ENCODE measurements at places on chromosomes 11 and 22.

DNA sequence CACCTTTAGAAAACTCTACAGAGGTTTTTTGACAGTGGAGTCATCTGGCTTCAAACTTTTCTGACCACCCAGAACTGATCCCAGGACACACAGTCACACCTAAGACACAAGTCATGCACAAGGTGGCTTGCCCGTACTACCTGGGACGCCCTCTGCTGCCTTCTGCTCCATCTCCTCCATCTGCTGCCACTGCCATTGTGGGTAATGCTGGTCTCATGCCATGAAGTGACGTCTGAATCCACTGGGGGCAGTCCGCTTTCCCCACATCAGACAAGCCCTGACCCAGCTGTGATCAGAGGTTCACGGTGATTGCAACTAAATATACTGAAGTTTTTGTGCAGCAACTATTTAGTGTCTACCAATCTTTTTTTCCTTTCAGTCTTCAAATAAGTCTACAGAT, 5.4 kb upstream of the NDUFS8 start:
- DNase-seq = peak; percentile 67

DNA sequence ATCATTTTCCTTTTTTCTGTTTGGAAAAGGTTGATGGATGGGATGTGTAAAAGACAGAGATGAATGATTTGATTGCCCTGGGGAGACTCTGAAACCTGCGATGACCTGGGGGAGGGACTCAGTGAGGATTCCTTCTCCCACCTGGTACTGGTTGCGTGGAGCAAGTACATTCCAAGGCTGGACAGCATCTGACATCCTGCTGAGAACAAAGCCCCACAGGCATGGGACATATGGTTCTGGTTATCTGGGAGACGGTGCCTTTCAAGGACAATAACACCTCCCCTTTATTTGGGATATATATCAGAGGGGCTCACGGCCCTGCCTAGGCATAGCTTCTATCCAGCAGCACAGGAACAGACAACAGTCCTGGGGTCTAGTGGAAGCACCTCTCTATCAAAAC, 527.8 kb downstream of the METTL15 start:
- no peak for DNase-seq

DNA sequence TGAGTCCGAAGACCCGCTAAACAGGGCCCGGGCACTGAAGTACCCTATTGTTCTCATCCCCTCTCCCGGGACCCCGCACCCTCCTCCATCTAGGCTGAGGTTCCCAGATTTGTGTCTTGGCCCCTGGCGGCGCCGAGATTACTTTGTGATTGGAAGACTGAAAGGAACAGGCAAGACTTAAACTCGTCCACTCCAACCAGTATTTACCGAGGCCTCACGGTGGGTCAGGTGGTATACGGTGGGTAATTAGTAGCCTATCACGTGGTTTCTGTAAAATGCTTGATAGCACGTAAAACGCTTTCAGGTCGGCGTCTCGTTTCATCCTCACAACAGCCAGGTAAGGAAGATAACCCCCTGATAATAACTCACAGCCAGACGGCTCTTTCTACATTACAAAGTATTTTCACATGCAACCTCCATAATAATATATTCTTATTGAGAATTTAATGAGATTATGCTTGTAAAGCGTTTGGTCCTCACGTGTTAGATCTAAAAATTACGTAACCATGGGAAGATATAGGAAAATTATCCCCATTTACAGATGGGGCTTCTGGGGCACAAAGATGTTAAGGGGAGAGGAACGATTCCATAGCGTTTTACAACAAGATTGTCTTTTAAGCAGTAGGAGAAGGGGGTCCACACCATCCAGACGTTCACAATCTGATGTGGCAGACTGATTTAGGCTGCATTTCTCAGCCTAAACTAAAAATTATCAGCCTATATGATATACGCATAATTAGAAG, 642 bp upstream of the PIK3C2A start:
- DNase-seq = peak; percentile 83

GRCh38 chr11:9808943-9809342, 145.1 kb downstream of the SWAP70 start:
- no peak for DNase-seq

DNA sequence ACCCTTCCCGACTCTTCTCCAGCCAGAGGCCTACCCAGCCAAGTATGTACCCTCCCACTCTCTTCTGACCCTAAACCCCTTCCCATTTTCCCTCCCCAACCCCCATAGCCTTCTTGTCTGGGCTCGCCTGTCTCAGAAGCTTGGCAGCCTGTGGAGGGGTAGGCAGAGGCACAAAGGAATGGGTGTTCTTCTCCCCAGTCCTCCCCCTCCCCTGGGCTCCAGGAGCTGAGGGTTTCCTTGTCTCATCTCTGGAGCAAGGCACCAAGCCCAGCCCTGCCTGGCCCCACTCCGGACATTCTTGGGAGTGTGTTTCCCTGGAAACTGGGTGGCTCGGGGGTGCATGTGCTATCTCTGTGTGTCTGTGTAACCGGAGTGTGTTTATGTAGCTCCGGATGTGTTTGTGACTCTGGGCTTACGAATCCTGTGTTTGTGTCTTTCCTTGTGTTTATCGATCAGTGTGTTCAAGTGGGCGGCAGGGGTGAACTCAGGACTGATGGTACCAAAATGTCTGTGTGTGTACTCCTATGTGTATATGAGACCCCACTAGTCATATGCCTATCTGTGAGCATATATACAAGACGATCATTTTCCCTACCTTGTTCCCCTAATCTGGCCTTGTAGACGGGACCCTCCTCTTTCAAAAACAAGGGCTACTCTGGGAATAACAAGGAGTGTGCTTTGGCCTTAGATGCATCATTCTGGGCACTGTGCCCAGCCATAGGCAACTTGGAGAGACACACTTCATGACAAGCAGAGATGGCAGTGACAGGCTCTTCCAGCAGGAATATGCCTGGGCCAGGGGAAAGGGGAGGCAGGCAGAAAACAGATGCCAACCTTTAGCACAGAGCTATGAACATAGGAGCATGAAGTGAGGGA, 10.9 kb downstream of the PHLDB1 start:
- no peak for DNase-seq

DNA sequence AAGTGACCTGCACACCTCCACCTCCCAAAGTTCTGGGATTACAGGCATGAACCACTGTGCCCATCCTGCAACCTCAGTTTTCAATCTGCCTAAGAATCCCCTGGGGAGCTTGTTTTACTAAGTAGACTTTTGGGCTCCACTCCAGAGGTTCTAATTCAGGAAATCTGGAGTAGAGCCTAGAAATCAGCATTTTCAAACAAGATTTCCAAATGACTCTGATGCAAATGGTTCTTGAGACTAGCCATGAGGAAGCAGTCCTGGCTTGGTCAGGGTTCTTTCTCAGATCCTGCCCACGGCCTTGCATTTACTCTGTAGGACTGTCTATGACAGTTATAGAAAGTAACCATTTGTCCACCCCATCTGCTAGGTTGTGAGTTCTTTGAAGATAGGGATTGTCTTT, 1.6 kb upstream of the KCNE3 start:
- DNase-seq = no peak

GRCh38 chr22:48950151-48950915, 877.3 kb downstream of the BRD1 start:
- no peak for DNase-seq

DNA sequence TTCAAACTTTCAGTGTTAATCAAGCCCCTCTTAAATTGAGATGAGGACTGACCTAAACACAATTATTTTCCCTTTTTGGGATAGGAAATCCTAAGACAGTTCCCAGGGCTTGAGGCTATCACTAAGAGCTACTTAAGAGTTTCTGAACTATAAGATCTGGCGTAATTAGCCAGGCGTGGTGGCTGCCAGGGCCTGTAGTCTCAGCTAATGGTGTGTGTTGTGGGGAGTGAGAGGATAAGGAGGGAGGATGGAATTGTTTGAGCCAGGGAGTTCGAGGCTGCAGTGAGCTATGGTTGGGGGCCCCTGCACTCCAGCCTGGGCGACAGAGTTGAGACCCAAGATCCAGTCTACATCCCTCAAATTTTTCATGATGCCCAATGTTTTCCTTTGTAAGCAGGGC, 23.5 kb upstream of the EXPH5 start:
- no peak for DNase-seq

- DNase-seq = no peak
Measured at GRCh38 chr11:82683029-82683428, 50.6 kb downstream of the FAM181B start.

DNA sequence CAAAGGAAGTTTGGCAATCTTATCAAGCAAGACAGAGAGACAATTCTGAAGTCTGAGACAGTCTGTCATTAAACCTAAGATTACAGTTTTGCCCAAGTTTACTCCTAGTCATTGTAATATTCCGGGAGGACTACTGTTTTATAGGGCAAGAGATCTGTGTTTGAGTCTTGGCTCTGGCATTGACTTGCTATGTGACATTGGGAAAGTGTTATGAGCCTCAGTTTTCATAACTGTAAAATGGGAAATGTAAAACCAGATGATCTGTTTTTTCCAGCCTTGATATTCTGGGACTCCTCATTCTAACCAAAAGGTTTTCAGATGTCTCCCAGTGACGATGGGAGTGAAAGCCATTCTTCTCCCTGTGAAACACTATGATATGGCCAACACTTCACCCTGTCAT, 24.3 kb upstream of the SLCO2B1 start:
- DNase-seq = no peak

DNA sequence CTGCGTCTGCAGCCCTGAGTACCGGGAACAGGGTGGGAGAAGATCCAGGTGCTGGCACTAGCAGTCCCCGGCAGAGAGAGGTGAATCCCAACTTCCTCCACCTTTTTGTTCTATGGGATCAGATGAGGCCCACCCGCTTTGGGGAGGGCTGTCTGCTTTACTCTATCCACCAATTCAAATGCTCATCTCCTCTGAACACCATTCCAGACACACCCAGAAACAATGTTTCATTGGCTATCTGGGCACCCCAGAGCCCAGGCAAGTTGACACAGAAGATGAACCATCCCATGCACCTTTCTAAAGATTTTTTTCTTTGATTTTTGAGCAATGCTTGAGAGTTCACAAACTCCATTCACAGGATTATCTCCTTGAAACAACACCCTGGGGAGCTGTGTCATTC, 78.0 kb downstream of the PARVB start:
- DNase-seq = no peak

- no peak for DNase-seq
Measured at GRCh38 chr11:92861634-92862033, 107.8 kb upstream of the MTNR1B start.

GRCh38 chr11:104895634-104896033, 2.6 kb downstream of the CASP12 start:
- DNase-seq = no peak

DNA sequence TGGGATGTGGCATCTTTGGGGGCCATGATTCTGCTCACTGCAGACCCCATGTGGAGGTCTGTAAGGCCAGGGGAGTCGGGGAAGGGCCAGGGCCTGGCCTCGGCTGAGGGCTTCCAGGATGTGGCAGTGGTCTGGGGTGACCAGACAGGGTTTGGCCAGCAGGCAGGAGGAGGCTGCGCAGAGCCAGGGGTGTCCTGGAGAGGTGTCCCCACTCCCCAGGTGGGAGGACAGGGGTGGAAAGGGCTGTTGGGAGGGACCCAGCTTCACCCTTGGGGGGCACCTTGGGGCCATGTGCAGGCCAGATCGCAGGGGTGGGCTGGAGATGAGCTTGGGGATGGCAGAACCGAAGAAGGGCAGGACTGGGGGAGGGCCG, 3.4 kb downstream of the PANX2 start:
- no peak for DNase-seq

GRCh38 chr11:44188643-44189042, 93.2 kb downstream of the EXT2 start:
- no peak for DNase-seq

DNA sequence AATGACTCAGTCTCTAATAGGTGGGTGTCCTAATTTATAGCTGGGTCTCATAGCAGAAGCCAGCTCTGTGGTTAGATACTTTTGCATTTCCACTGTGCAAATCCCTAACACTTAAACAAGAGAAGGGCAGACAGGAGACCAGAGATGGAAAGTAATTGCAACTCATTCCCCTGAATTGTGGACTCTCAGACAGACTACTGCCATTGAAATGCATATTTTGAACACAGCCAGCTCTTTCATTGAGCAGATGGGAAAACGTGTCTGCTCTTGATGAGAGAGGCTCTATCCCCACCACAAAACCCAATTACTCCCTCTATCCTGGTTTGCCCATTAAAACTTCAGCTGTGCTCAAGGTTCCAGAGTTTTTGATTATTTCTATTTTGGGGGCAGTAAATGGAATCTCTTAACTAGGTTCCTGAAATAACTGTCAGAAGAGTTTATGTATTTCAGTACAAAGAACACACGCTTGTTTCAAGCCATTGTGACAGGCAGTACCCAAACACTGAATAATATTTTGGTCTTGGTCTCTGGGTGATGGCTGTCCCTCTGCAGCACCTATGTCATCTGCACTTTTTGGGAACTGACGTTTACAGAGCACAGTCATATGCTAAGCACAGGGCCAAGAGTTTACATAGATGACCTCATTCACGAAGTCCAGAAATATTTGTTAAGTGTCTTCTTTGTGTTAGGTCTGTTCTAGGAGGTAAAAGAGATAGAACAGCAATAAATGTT, 41.7 kb downstream of the FAM227A start:
- DNase-seq = no peak

GRCh38 chr22:44802956-44803355, 50.6 kb downstream of the ARHGAP8 start:
- no peak for DNase-seq

DNA sequence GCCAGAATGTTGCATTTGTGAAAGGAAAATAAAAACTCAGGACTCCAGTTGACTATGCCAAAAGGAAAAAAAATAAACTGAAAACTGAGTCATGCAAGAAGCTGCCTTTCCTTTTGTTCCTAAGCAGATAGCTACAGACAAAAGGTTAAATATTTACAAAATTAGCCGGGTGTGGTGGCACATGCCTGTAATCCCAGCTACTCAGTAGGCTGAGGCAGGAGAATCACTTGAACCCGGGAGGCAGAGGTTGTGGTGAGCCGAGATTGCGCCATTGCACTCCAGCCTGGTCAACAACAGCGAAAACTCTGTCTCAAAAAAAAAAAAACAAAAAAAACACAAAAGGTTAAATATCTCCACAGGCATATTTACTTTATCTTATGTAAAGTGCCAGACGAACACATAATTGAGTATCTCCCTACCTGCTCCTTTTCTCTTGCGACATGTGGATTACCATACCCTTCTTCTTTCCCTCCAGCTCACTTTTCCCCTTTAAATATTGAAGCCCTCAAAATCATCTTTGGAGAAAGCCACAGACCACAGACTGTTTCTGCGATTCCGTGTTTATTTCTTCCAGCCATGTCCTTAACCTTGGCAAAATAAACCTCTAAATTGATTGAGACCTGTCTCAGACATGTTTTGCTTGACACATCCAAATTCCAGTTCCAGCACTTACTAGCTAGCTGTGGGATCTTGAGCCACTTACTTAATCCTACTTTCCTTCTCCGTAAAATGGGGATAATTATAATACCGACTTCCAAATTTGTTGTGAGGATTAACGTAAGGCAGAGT, 2.3 kb upstream of the SMPD1 start:
- DNase-seq = no peak

All from OCI-LY7 (cell line).